ENCODE measurements at places on chromosomes 4 and X. TPM values are rescaled to one million over a fixed set of nuclear protein-coding genes. Genes with fewer than 3 reads are reported as not detected.

Gene IL2
- not detected for total RNA-seq

Gene ADH7
- total RNA-seq = not detected

Gene HDAC6
- total RNA-seq = 74.6 TPM

Gene CT45A8
- total RNA-seq = not detected

Gene XG
- 17.1 TPM for total RNA-seq

Gene ACOT9
- total RNA-seq = 51.8 TPM

Gene TREX2
- not detected for total RNA-seq

Gene NAA11
- not detected for total RNA-seq

Gene PF4V1
- total RNA-seq = not detected

Gene RASSF6
- total RNA-seq = 0.34 TPM

Gene ARSD
- total RNA-seq = 33.9 TPM

Gene STOX2
- 2.1 TPM for total RNA-seq

Gene PFKFB1
- total RNA-seq = 4.7 TPM

Gene FAM47E
- 8.9 TPM for total RNA-seq

Gene HSFX1
- total RNA-seq = 1.7 TPM

Gene AREG
- total RNA-seq = 52.3 TPM

Gene PDZD4
- 0.75 TPM for total RNA-seq

Gene GALNTL6
- not detected for total RNA-seq

Gene SSX4
- not detected for total RNA-seq

Gene NLGN4X
- 3.8 TPM for total RNA-seq

Gene SUPT20HL1
- not detected for total RNA-seq

Gene SSR4
- total RNA-seq = 75.4 TPM

Gene ATP8A1
- total RNA-seq = 21.4 TPM

Gene NXF3
- 2.1 TPM for total RNA-seq

Gene FGFBP2
- total RNA-seq = 69.4 TPM

Gene GAGE12F
- not detected for total RNA-seq

Gene CXCL3
- not detected for total RNA-seq

Gene NR3C2
- total RNA-seq = 8.3 TPM

Gene MAGEB1
- not detected for total RNA-seq

Gene BTK
- total RNA-seq = 27.3 TPM

Gene NUDT10
- total RNA-seq = not detected

Gene TMPRSS11A
- not detected for total RNA-seq

Gene DDIT4L
- total RNA-seq = 6.3 TPM

Gene SSX3
- not detected for total RNA-seq

Gene MSX1
- 11.6 TPM for total RNA-seq

Gene F11
- total RNA-seq = not detected

Gene GPAT3
- 5.4 TPM for total RNA-seq

Gene SLITRK2
- total RNA-seq = 1.3 TPM

Gene FBXW7
- total RNA-seq = 44.9 TPM

Gene FAM149A
- total RNA-seq = 11.7 TPM

Measured in subcutaneous adipose tissue (tissue), 4 donors.